CD8-positive, alpha-beta memory T cell (primary cell): ENCODE measurements at places on chromosomes 4 and X. TPM values are rescaled to one million over a fixed set of nuclear protein-coding genes. Genes with fewer than 3 reads are reported as not detected.

- DNase-seq = no peak
- H3K27ac ChIP-seq = no peak overlapping the region
- H3K4me3 ChIP-seq = no peak overlapping the region
Observed at GRCh38 chrX:55149242-55149641, 60.4 kb downstream of the PAGE2 start.

GRCh38 chr4:27005501-27005900 lies 144.9 kb downstream of the STIM2 start:
- DNase-seq = no peak
- H3K36me3 ChIP-seq = peaks cover 8% of the 10 kb centered on the region
- H3K4me1 ChIP-seq = peaks cover 15% of the 10 kb centered on the region
- H3K4me3 ChIP-seq = no peak overlapping the region

SYTL5 gene
- total RNA-seq = not detected

CT45A1 gene
- not detected for total RNA-seq

DNA sequence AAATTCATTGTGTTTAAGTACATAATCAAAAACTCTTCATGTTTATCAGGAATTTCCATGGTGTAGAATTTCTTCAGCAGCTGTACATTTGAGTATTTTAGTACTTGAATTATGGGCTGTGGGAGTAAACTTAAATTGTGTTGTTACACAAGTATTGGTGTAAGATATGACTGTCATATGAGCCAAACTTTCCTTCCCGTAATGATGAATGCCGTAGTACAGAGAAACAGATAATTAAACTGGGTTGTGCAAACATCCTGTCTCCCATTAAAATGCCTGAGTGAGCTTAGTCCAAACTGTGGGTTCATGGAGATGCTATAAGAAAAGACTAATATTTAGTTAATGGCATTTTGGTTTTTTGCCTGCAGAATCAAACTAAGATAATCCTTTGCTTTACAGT lies 159.2 kb downstream of the SLC4A4 start:
- no peak overlapping the region for H3K4me3 ChIP-seq
- H3K36me3 ChIP-seq = no peaks in the 10 kb centered on the region
- H3K4me1 ChIP-seq = no peaks in the 10 kb centered on the region

GAB3 gene
- total RNA-seq = 6.2 TPM

GRCh38 chr4:2246384-2247127 lies 4.6 kb upstream of the HAUS3 start:
- H3K36me3 ChIP-seq = no peaks in the 10 kb centered on the region
- no peaks in the 10 kb centered on the region for H3K27me3 ChIP-seq
- no peak overlapping the region for H3K4me3 ChIP-seq
- H3K4me1 ChIP-seq = no peaks in the 10 kb centered on the region
- H3K27ac ChIP-seq = no peak overlapping the region
- no peak for DNase-seq

ANXA10 gene
- not detected for total RNA-seq

- no peak overlapping the region for H3K4me3 ChIP-seq
- H3K4me1 ChIP-seq = no peaks in the 10 kb centered on the region
- H3K27ac ChIP-seq = no peak overlapping the region
- DNase-seq = no peak
- H3K36me3 ChIP-seq = no peaks in the 10 kb centered on the region
Observed at GRCh38 chr4:5710065-5710960, 688 bp upstream of the EVC start.

- no peaks in the 10 kb centered on the region for H3K4me1 ChIP-seq
- no peaks in the 10 kb centered on the region for H3K27me3 ChIP-seq
- no peak for DNase-seq
- no peak overlapping the region for H3K4me3 ChIP-seq
- no peaks in the 10 kb centered on the region for H3K36me3 ChIP-seq
- no peak overlapping the region for H3K27ac ChIP-seq
Observed at GRCh38 chrX:31572360-31572759, 500.5 kb upstream of the FTHL17 start.

DNA sequence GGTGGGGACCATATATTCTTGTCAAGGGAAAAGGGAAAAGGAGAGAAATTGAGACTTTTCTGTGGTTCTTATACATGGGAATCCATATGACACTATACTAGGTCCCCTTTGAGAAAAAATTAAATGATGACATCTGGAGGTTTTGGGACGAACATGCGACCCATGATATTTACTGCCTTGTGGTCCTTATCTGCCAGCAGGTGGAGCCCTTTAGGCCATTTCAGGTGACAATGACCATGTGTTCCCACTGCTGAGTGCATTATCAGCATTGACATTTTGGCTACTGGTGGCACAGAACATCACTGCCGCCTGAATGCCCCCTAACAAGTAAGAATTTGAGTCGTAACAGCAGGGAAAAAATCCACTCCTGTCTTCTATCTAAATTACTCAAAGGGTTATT lies 843.4 kb downstream of the FSTL5 start:
- no peak overlapping the region for H3K4me3 ChIP-seq
- DNase-seq = no peak
- no peaks in the 10 kb centered on the region for H3K36me3 ChIP-seq
- H3K4me1 ChIP-seq = no peaks in the 10 kb centered on the region
- no peaks in the 10 kb centered on the region for H3K27me3 ChIP-seq

PTPN13 gene
- 0.53 TPM for total RNA-seq
